Kasumi-1 (cell line): ENCODE measurements at places on chromosomes 2 and 18.
A peak's percentile ranks its signal among the peaks of the same experiment; 100 is the strongest.

DNA sequence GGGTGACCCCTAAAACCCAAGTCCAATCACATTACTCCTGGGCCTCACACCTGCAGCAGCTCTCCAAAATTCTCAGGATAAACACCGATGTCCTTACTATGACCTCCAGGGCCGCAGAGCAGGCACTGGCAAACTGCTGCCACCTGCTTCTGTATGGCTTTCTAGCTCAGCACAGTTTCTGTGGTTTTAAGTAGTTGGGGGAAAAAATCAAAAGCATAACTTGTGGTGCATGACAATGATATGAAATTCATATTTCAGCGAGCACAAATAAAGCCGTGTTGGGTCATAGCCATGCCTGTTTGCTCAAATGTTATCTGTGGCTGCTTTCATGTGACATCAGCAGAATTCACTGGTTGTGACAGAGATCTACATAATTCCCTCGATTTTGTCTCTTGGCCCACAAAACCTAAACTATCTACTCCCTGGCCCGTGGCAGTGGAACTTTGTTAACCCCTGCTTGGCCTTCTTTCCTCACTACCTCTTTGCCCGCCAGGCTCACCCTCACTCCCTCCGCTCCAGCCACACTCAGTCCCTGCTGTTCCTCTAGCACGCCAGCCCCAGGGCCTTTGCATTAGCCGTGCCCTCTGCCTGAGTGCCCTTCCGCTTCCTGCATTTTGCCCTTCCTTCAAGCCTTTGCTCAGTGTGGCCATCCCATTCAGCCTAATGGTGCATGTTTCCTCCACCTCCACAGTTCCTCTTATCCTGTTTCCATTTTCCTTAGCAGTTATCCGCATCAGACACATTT lies 108.3 kb downstream of the AGAP1 start:
- no peak for DNase-seq

DNA sequence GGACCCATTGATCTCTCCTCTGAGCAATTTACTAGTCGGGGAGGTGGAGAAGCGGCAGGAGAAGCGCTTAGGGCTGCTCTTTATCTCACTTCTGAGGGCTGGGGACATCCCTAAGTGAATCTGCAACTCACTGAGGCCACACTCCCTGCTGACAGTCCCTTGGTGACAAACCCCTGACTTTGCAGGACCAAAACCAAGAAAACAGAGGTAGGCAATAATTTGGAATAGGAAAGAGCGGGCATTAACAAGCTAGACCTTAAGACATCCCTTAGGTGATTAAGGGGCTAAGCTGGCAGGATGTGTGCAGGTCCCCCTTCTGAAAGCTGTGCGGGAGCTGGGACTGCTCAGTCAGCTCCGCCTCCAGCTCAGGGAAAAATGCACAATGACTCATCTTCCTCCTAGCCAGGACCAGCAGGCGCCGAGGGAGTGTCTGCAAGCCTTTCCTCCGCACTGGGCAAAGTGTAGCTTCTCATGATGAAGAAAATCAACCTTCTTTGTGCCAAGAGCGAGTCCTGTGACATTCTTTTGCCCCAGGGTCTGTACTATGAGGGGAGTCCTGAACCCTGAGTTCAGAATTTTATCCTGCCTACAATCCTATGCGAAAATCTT lies 63.3 kb downstream of the BOD1L2 start:
- DNase-seq, result peak; percentile 43

DNA sequence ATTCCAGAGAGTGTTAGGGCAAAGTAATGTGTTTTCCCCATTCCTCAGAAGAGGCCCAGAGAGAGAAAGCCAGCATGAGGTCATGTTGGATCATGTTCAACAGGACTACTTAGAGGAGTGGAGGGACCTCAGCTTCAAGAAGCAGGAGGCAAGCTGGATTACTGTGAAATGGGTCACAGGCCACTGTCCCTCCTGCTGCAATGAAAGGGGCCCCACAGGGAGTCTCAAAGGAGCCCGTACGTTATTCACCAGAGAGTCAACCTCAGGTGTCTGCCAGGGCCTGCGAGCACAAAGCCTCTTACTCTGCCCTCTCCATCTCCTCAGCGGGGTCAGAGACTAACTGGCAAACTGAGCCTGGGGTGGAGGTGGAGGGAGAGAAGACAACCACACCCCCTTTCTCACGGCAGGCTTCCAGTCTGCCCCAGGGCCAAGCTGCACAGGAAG lies 27.2 kb upstream of the ACYP2 start:
- no peak for DNase-seq

DNA sequence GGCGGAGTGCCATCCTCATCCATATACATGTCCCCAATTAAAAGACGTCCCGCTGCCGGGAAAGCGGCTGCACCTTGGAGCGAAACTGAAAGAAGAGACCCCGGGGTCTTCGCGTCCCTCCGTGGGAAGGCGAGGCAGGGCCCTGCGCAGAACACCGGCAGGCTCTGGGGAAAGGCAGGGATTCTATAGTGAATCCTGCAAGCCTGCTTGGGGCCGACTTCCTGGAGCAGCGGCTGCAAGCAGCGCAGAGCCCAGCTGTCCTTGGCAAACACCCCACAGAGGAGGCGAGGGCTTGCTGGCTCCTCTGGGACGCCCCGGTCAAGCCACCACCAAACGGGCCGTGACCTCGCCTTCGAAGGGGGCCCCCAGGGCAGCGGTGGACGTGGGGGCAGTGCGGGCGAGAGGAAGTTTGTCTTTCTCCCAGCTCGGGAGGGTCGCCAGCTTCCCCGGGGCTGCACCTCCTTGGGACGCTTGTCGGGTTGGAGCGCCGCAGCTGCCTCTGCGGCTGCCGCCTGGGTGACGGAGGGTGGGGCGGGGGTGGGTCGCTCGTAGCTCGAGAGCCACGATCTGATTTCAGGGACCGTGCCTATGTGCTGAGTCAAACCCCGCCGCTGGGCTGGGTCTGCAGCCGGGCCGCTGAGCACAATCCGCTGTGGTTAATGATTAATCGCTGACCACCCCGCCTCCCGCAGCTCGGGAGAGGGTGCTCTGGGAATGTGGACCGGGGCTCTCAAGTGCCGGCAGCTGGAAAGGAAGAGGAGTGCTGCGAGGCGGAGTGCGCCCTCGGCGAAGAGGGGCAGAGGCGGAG lies 486 bp upstream of the GPR39 start:
- no peak for DNase-seq

GRCh38 chr2:18833941-18834340 lies 244.6 kb upstream of the NT5C1B start:
- no peak for DNase-seq

DNA sequence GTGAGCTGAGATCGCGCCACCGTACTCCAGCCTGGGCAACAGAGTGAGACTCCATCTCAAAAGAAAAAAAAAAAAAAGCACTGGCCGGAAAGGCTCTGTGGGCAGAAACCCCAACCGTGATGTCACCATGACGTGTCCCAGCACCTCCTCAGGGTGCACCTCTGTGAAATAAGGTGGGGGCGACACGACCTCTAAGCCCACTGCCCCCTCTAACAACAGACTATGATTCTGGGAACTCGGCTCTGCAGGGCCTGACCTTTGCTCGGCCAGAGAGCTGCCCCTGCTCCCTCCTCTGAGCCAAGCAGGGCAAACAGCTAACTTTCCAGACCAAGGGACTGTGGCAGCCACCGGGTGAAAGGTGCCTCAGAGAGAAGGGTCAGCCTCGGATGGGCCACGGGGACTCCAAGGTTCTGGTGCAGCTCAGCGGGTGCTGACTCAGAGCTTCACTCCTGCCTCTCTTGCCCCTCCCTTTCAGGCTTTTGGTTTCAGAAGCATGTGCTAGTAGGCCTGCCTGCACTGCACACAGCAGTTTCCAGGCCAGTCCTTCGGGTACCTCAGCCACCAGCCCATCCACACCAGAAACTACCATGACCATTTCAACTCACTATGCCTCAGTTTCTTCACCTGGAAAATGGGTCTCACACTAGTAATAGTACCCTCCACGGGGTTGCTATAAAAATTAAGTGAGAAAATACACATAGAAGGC lies 8.0 kb downstream of the TMBIM1 start:
- no peak for DNase-seq

- DNase-seq, result no peak
Measured at GRCh38 chr2:207184768-207185167, 19.0 kb upstream of the KLF7 start.

GRCh38 chr18:9726936-9727335 lies 18.8 kb downstream of the RAB31 start:
- no peak for DNase-seq

DNA sequence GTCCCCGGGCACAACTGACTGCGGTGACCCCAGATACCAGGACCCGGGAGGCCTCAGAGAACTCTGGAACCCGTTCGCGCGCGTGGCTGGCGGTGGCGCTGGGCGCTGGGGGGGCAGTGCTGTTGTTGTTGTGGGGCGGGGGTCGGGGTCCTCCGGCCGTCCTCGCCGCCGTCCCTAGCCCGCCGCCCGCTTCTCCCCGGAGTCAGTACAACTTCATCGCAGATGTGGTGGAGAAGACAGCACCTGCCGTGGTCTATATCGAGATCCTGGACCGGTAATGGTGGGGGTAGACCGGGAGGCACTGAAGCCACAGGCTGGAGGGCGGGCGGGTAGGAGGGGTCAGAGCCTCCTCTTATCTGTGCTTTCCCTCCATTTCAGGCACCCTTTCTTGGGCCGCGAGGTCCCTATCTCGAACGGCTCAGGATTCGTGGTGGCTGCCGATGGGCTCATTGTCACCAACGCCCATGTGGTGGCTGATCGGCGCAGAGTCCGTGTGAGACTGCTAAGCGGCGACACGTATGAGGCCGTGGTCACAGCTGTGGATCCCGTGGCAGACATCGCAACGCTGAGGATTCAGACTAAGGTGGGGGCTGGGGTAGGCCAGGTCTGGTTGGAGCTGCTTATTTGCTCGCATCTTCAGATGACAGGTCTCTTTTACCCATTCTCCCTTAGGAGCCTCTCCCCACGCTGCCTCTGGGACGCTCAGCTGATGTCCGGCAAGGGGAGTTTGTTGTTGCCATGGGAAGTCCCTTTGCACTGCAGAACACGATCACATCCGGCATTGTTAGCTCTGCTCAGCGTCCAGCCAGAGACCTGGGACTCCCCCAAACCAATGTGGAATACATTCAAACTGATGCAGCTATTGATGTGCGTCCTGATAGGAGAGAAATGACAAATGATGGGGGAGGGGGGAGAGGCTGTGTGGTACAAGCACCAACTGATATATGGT lies 780 bp downstream of the HTRA2 start:
- peak; percentile 51 for DNase-seq

DNA sequence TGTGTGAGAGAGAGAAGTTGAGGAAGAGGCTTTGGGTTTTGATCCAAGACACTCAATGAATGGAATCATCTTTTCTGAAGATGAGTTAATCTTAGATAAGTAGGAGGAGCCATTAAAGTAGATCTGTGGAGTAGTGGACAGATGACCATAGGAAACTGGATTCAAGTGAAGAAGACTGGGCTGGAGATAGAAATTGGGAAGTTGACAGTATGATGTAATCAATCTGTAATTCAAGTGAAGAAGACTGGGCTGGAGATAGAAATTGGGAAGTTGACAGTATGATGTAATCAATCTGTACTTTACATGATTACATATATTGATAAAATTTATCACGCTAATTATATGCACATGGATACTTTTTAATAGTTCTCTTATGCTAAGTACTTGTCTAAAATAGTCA lies 92.8 kb downstream of the PHLPP1 start:
- peak; percentile 23 for DNase-seq

GRCh38 chr2:217727801-217728200 lies 275.0 kb downstream of the TNS1 start:
- no peak for DNase-seq

DNA sequence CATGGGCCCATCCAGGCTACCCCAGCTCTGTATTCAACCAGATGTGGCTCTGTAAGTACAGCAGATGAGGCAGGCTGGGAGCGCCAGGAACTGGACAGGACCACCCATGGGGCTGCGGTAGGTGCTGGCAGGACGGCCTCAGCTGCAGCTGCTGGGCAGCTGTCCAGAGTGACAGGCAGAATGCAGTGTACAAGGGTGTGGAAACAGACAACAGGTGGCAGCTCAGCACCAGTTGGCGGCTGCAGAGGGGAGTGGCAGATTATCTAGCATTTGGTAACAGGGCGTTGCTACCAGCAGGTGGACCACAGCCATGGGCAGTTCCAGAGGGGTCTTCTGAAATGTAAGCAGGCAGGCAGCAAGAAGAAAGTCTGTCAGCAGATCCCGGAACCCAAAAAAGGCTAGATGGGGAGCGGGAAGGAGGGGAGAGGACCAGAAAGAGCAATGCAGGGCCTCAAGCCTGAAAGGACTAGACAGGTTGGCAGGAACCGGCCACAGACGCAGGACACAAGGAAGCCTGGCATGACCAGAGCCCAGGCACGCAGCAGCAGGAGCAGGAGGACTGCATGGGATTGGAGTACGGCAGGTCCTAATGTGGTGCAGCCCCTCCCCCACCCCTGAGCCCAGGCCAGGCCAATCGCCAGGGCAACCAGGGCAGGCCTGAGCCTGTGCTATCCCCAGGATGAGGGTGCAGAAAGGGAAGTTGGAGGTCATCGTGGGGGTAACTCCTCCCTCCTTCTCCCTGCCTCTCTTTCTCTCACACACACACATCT lies 24.7 kb downstream of the PKDCC start:
- DNase-seq, result no peak

DNA sequence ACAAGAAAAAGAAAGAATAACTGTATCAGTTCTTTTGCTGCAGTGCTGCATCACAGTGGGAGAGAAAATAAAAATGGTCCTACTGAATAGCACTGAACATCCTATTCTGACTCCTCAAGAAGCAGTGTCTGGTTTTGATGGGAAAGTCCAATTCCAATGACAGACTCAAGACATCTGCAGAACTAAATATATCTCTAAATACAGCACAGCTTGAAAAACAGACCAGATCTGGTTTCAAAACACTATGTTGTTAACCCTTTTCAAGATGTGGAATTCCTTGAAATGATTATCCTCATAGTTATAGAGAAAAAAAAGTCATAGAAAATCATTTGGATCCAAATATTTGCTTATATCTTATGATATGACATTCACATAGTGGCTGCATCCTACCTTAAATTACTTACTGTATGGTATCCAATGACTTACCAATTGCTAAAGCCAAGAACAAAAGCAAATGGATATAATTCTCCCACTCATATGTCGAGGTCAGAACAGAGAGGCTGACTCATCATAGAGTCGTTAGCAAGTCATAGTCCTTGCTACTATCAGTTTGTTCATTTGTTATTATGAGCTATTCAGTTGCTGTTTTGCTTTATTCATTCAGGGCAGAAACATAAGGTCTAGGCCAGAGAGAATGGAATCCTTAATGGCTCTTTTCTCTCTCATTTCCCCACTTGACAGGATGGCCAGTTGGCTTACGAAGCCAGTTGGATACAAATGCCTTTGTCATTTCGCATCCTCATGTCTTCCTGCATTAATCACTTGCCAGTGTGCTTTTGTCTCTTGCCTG lies 62.5 kb upstream of the ACVR2A start:
- no peak for DNase-seq

DNA sequence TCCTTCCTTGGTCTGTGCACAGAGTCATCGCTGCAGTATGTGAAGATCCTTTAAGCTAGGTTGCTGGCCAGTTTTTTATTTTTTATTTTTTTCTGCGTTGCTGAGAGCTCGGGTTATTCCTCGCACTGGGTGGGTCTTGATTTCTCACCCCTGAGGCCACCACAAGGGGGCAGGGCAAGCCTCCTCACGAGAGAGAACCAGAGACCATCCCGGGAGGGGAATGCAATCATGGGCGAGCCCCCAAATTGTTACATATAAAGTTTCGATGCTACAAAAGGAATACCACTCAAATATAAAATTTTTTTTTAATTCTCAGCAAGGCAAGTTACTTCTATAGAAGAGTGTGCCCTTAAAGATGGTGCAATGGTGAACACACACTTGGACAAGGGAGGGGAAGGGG lies 24.9 kb downstream of the HTR2B start:
- DNase-seq, result no peak

GRCh38 chr2:71380665-71381064 lies 49.1 kb downstream of the ZNF638 start:
- DNase-seq, result no peak
